ENCODE measurements at places on chromosomes 13 and 19. TPM values are rescaled to one million over a fixed set of nuclear protein-coding genes. Genes with fewer than 3 reads are reported as not detected.

- no peak for DNase-seq
Measured at GRCh38 chr13:60213236-60213744, 49.6 kb upstream of the DIAPH3 start.

The CYP4F11 gene
- 0.23 TPM for total RNA-seq

GRCh38 chr19:30640252-30640965, 268.2 kb downstream of the ZNF536 start:
- no peak for DNase-seq

The CEACAM4 gene
- 0.49 TPM for total RNA-seq

DNA sequence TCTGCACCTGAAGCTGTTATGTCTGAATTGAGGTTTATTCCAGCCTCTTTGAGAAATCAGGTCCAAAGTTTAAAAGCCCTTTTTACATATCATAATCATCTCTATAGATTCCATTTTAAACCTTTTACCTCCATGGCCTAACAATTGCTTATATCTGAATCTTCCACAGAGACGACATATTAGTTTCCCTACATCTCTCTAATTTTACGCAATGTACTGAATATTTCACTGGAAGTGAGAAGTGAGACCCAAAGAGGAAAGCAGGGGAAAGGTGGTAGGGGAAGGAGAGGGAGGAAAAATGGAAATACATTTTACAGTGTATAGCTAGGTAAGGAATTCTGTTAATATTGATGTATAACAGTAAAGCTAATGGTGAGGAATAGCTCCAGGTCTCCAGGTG, 189.6 kb downstream of the MZT1 start:
- DNase-seq, result no peak
